ENCODE measurements at places on chromosomes 11 and 22. TPM values are rescaled to one million over a fixed set of nuclear protein-coding genes. Genes with fewer than 3 reads are reported as not detected.

The FREY1 gene
- not detected for total RNA-seq

The AIFM3 gene
- total RNA-seq = not detected

The APIP gene
- total RNA-seq = 14.7 TPM

The KCNA4 gene
- not detected for total RNA-seq

The CEP57 gene
- total RNA-seq = 43.2 TPM

The EFCAB6 gene
- total RNA-seq = 1.7 TPM

The PGA5 gene
- total RNA-seq = not detected

The CLTCL1 gene
- 5.4 TPM for total RNA-seq

DNA sequence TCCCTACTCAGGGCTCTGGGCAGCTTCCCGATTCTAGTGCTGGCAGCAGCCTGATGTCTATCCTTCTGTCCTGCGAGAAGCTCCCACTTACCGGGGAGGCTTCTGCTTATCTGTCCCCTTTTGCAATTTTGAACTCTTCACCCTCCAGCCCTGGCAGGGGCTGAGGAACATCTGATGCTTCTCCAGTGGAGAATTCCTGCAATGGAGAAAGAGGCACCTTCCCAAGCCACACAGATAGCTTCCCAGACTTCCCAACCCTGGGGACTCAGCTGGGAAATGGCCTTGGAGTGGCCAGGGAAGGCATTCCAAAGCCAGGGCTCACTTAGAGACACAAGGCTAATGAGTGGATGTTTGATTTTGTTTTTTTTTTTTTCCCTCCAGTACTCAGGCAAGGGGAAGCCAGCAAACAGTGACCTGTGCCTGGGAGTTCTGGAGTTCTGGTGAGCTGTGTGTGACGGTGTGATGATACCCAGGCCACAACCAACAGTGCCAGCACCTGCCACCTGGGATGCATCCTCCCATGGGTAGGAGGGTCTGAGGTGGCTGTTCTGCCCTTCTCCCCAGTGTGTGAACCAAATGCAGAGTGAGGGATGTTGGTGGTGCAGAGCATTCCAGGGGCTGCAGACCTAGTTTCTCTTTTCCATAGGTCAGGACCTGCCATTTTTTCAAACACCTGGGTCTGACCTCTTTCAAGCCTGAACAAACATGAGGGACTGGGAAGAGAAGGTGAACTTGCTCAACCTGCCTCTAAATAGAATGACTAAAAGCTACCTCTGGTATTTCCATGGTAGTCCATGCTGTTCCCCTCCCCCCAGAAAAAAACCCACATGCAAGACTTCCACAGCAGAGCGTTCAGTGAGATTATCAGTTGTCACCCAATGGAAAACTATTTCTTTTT lies 95.1 kb downstream of the CCDC81 start:
- DNase-seq = no peak
- no peaks in the 10 kb centered on the region for H3K36me3 ChIP-seq
- H3K27me3 ChIP-seq = no peaks in the 10 kb centered on the region
- no peak overlapping the region for H3K27ac ChIP-seq
- H3K4me3 ChIP-seq = no peak overlapping the region
- no peaks in the 10 kb centered on the region for H3K4me1 ChIP-seq

DNA sequence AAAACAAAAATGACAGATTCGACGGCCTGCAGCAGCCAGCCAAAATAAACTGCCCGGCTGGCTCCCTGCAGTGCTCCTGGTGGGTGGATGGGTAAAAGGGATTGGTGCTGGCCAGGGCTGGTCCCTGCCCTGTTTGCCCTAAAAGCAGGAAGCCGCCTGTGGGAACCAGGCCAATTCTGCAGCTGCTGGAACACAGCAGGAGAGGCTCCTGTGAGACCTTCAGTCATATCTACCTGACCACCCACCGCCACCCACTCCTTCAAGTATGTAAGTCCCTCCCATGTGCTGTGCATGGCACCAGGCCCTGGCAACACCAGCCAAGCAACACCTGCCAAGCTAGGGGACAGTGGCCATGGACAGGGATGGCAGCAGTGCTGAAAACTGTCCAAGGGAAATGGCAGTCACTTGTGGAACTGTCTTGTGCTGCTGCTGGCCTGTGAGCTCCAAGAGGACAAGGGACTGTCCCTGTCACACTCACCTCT lies 48.7 kb upstream of the ARFGAP3 start:
- H3K27ac ChIP-seq = peak overlapping the region; percentile 5
- H3K4me1 ChIP-seq = peaks cover 50% of the 10 kb centered on the region

GRCh38 chr11:19722702-19723101 lies 10.1 kb downstream of the NAV2 start:
- H3K27ac ChIP-seq = no peak overlapping the region
- H3K36me3 ChIP-seq = no peaks in the 10 kb centered on the region
- H3K4me3 ChIP-seq = no peak overlapping the region
- DNase-seq = no peak
- peaks cover 37% of the 10 kb centered on the region for H3K4me1 ChIP-seq

DNA sequence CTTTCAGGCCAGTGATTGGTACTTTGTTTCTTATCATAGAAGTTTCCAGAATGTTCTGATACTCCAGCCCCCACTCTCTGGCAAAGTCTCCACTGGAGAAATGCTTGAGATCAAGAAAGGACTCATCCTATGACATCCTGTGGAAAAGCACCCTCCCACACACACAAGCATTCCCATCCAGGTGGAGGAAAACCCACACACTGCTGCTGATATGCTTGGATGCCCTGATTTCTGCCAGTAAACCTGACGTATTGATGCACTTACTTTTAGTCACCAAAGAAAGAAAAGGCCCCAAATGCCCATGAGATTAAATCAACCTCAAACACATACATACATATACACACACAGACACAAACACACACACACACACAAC lies 9.2 kb upstream of the SLC5A12 start:
- no peak overlapping the region for H3K4me3 ChIP-seq
- H3K4me1 ChIP-seq = no peaks in the 10 kb centered on the region
- no peaks in the 10 kb centered on the region for H3K27me3 ChIP-seq

DNA sequence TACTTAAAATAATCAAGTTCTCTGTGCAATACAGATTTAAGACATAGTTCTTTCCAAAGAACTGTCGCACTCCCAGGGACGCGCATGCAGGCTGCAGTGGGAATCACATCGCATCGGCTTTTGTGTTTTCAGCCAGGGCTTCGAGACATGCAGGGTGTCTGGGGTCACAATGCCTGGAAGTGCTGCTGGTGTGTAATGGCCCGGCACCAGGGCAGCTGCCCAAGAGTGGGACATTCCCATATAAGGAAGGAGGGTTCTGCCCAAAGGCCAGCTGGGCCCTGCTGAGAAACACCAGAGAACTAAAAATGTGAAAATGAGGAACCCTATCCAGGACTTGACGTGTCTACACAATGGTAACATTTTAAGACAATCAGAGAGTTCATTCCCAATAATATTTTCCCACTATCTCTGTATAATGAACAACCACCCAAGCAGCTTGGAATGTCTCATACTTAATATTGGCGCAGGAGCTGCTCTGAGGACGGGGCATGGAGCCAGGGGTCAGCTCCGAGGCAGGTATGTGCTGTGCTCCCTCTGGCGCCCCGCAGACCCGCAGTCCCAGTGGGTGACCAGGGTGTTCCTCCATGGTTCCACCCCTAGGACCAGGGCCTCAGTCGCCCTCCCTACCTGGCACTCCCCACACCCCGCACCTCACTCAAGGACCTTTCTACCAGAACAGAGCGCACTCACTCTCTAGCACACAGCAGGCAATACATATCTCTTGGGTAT lies 11.3 kb downstream of the MCAT start:
- peaks cover 22% of the 10 kb centered on the region for H3K4me1 ChIP-seq
- no peaks in the 10 kb centered on the region for H3K27me3 ChIP-seq
- H3K36me3 ChIP-seq = no peaks in the 10 kb centered on the region
- H3K27ac ChIP-seq = no peak overlapping the region

DNA sequence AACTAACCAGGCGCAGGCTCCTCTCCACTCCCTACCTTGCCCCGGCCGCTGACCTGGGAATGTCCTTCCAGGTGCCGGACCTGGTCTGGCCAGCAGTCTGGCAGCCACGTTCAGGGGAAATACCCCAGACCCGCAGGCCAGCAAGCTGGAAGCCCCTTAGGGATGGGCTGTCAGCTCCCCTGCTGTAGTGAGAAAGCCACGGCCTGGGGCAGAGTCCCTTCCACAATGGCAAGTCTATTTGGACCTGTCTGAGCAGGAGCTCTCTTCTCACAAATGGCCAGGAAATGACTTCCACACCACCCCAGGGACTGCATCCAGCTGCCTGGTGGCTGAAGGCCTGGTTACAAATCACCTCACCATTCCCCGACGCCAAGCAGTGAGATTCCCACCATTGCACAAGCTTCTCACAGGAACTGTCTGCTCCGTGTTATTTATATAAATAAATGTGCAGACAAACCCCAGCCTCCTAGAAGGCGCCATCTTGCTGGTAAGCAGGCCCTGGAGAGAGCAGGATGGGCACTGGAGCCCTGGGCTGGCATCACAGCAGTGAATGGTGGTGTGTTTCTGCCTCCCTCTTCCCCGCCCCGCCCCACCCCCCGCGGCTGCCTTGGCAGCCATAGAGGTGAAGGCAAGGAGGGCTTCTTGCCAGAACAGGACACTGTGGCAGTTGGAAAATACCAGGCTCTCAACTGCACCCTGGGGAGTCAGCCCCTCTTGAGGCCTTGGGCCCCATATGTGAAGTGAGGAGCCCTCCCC lies 23.7 kb downstream of the RSPH14 start:
- H3K36me3 ChIP-seq = no peaks in the 10 kb centered on the region
- no peaks in the 10 kb centered on the region for H3K27me3 ChIP-seq
- no peak overlapping the region for H3K27ac ChIP-seq
- no peaks in the 10 kb centered on the region for H3K4me1 ChIP-seq
- no peak for DNase-seq

DNA sequence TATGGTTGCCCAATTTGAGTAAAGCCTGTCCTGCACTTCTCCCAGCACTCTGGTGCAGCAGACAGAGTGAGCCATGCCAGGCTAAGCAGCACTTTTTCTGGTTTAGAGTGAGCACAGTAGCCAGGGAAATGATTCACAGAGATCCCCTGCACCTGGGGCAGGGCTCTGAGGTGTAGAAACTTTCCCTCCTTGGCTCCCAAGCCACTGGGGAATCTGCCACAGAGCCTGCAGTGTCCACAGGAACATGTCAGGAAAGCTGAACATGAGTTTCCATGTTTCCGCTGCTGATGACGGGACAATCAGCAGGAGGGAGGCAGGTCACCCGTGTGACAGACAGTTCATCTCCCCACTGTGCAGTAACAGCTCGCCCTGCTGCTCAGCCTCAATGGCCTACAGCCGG lies 429.9 kb upstream of the B3GAT1 start:
- no peaks in the 10 kb centered on the region for H3K4me1 ChIP-seq
- no peaks in the 10 kb centered on the region for H3K27me3 ChIP-seq
- no peak overlapping the region for H3K27ac ChIP-seq
- DNase-seq = no peak

DNA sequence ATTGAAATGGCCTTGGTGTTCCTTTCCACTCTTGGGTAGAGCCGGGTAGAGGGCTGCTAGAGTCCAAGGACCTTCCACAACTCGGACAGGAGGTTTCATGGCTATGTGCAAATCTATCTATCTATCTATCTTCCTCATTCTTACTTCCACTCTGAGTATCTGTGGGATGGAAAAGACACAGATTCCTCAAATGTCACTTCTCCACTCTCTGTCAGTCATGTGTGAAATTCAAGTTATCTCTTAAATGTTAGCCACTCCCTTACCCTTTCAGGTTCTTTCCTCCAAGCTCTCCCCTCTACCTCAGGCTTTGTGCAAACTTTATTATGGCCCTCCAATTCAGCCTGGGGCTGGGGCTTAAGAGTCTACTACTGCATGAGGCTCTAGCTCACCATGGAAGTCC lies 84.3 kb downstream of the GDPD4 start:
- no peak overlapping the region for H3K4me3 ChIP-seq
- H3K27ac ChIP-seq = no peak overlapping the region
- no peaks in the 10 kb centered on the region for H3K27me3 ChIP-seq
- no peak for DNase-seq

- no peak overlapping the region for H3K27ac ChIP-seq
- peaks cover 8% of the 10 kb centered on the region for H3K27me3 ChIP-seq
- DNase-seq = no peak
- peaks cover 29% of the 10 kb centered on the region for H3K4me1 ChIP-seq
Measured at GRCh38 chr11:27718863-27719545, 18.7 kb upstream of the BDNF start.

GRCh38 chr22:33542153-33542552 lies 378.1 kb downstream of the LARGE1 start:
- peak overlapping the region; percentile 49 for H3K27ac ChIP-seq
- DNase-seq = no peak
- H3K27me3 ChIP-seq = no peaks in the 10 kb centered on the region
- H3K36me3 ChIP-seq = no peaks in the 10 kb centered on the region
- no peak overlapping the region for H3K4me3 ChIP-seq

GRCh38 chr11:33552756-33553155 lies 147.9 kb downstream of the C11orf91 start:
- no peaks in the 10 kb centered on the region for H3K4me1 ChIP-seq
- no peak overlapping the region for H3K27ac ChIP-seq
- no peak for DNase-seq
- H3K27me3 ChIP-seq = no peaks in the 10 kb centered on the region

- H3K27me3 ChIP-seq = no peaks in the 10 kb centered on the region
- H3K4me3 ChIP-seq = no peak overlapping the region
- H3K4me1 ChIP-seq = peaks cover 19% of the 10 kb centered on the region
- no peak for DNase-seq
- H3K36me3 ChIP-seq = no peaks in the 10 kb centered on the region
Measured at GRCh38 chr11:74824285-74824982, 75.8 kb downstream of the RNF169 start.

DNA sequence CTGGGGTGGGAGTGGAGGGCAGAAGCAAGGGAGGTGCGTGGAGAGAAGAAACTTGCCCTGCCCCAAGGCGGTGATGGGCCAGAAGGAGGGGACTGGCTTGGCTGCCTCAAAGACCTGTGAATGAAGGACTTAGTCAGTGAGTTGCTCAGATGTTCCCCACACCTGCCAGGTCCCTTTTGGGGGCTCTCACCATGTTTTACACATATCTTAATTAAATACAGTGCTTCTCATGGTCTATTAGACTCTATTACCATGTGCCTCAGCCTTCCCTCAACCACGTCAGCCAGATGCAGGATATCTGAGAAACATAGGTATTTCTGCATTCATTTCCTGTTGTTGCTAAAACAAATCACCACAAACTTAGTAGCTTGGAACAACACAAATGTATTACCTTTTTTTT lies 429.5 kb downstream of the BUD13 start:
- DNase-seq = no peak
- H3K27me3 ChIP-seq = no peaks in the 10 kb centered on the region
- H3K4me1 ChIP-seq = no peaks in the 10 kb centered on the region
- no peak overlapping the region for H3K27ac ChIP-seq
- H3K4me3 ChIP-seq = no peak overlapping the region
- no peaks in the 10 kb centered on the region for H3K36me3 ChIP-seq

DNA sequence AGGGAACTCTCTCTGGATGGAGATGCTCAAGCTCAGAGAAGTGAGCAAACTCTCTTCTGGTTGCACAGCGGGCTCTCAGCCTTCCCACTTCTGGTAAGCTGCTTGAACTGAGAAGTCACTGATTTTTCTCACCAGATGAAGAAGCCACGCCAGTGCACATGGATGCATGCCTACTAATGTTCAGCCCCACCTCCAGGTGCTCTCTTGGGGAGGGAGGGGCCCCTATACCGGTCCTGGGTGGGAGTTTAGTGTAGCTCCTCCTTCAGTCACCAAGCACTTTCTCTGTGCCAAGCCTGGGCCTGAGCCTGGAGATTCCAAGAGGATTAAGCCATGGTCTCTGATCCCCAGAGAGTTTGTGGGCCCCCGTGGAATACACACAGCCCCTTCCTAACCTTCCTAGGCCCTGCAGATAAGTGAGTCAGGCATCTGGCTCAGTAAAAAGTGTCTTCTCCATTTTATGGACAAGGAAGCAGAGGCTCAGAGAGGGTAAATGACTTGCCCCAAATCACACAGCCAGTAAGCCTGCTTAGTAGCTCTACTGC lies 142.2 kb downstream of the ST3GAL4 start:
- H3K4me3 ChIP-seq = no peak overlapping the region
- H3K27me3 ChIP-seq = no peaks in the 10 kb centered on the region
- H3K36me3 ChIP-seq = no peaks in the 10 kb centered on the region

All from vagina (tissue), 2 donors.